HT1080 (cell line): ENCODE measurements at places on chromosomes 1 and 21.

DNA sequence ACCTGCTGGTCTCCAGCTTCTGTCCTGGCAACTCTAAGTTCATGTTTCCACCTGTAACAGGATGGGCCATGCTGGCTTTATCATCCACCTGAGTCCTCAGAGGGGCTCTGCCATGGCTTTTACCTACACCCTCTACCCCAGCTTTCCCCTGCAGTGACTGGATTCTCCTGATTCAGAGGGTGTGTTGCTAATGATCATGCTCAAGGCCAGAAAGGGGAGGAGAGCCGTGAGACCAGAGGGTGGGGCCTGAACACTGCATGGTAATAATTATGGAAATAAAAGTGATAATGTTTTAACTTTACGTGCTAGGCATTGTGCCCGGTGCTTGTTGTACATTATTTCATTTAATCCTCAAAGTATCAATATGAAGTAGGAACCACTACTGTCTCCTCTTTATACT lies 53.3 kb downstream of the CNIH3 start:
- no peak for DNase-seq

GRCh38 chr1:22806584-22806983 lies 95.9 kb downstream of the EPHB2 start:
- no peak for DNase-seq

DNA sequence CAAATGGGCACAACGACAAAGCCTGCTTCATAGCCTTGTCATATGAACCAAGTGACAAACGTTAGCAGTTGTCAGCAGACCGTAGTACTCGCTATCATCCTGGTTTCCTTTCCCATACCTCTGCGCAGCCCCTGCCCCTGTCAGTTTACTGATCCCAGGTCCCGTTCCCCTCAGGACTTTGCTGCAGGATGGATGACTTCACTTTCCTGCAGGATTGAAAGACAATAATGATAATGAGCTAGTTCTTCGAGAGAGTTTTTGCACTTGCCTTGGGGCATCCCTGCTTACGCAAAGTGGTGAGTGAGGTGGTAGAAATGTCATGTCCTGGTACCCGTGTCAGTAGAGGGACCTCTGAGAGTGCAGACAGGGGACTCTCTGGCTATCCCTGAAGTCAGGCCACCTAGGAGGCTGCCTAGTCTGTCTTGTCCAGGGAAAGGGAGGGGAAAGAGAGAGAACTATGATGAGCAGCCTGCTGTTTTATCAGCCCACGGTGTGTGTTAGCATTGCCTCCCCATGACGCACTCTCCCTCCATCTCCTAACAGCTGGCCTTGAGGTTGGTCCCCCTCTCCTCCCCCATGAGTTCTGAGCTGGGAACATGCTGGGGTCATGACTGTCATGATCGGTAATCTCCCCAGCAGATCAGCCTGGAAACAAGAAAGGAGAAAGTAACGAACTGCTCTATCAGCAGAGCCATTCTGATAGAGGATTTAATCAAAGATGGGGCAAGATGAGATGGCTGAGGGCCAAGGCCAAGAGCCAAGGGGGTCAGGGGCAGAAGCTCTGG lies 53.7 kb downstream of the ELK4 start:
- DNase-seq, result no peak

GRCh38 chr1:8251635-8252034 lies 66.3 kb upstream of the SLC45A1 start:
- DNase-seq, result no peak

- no peak for DNase-seq
Measured at GRCh38 chr1:229942501-229942900, 124.5 kb upstream of the GALNT2 start.

GRCh38 chr21:29299046-29299915 lies 559 bp downstream of the BACH1 start:
- DNase-seq, result peak; percentile 47

DNA sequence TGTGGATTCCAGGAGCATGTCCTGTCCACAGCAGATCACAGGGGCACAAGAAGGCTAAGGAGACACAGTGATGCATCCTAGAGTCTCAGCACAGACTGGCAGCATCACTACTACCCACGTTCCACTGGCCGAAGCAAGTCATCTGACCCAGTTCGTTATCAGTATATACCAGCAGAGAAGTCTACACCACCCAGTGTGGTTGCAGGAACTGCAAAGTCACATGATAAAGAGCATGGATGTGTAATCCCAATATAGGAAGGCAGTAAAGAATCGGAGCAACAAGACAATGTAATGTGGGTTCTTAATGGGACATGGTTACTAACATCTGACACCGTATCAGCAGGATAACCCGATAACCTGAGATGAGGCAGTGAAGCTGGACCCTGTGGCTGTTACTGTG lies 246.6 kb downstream of the RRAGC start:
- no peak for DNase-seq

DNA sequence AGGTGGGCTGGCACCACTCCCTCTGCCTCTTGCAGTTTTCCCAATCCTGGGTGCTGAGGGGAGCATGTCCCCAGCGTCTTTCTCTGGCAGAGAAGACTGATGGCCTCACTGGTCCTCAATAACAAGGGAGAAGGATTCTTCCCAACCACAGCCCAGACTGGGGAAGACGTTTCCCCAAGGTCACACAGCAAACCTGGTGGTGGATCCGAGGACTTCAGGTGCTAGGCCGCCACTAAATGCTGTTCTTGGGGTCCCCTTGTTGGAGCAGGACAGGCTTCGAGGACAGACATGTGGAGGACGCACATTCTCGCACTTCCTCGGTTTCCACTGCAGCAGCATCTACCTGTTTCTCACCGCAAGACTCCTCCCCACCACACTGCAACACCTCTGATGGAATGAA lies 30.9 kb upstream of the PAX7 start:
- no peak for DNase-seq

DNA sequence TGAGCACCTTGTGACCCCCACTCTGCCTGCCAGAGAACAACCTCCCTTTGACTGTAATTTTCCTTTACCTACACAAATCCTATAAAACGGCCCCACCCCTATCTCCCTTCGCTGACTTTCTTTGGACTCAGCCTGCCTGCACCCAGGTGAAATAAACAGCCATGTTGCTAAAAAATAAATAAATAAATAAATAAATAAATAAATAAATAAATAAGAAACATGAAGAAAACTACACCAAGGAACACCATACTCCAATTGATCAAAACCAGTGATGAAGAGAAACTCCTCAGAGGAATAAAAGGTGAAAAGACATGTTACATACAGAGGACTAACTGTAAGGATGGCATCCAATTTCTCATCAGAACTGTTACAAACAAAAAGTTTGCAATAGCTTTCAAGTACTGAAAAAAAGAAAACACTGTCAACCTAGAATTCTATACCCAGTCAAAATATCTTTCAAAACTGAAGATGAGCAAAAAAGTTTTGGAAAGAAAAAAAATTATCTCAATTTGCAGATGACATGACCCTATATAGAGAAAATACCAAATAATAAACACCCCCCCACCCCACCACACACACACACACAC lies 28.4 kb downstream of the NBPF6 start:
- no peak for DNase-seq

DNA sequence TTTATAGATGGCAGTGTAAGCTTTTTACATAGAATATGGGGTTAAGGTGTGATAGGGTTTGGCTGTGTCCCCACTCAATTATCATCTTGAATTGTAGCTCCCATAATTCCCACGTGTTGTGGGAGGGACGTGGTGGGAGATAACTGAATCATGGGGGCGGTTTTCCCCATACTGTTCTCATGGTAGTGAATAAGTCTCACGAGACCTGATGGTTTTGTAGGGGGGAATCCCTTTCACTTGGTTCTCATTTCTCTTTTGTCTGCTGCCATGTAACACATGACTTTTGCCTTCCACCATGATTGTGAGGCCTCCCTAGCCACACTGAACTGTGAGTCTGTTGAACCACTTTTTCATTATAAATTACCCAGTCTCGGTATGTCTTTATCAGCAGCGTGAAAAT lies 290.3 kb upstream of the B3GALT2 start:
- DNase-seq, result no peak
